Activated CD4-positive, alpha-beta T cell treated with anti-CD3 and anti-CD28 coated beads, Interleukin-2, amount 10 ng/mL, durations not matched to agents 24 days and 14 days (primary cell): ENCODE measurements at places on chromosomes 3 and 15.

GRCh38 chr3:158794936-158795518 is 6.8 kb upstream of the MFSD1 start:
- DNase-seq = no peak

DNA sequence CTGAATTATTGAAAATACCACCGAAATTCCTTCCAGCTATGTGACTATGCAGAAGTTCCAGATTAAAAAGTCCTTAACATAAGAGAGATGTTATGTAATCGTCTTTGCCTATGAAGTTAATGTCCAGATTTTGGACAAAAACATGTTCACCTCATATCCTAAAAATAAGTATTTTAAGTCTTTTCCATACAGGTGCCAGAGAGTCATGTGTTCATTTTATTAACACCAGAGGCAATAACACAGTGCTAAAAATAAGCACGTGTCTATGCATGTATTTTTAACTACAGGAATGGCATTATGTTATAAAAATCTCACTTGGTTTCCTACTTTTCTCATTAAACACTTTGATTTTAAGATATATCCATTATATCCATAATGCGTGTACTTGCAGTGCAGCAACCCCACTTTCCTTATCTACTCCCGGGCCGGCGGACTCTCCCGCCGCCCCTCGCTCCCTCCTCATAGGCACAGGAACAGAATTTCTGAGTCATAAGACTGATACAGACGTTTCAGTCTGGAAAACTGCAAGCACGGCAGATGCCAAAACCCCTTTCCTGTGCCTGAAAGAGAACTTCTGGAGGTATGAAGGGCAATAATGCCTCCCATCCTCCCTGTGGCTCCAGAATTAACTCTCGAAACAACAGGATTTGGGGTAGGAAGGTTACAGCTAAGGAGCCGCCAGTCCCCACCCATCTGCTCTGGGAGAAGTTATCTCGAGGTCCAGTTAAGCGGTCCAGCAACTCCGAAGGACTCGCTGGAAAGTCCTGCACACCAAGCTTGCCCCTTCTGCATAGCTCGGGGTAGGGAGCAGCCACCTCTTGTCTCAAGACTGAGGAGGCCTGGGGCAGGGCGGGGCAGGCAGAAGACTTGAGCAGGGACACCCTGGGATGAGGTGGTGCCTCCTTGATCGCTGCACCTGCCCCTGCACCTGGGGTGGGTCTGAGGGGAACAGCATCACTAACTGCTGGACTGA is 22.3 kb upstream of the PSTPIP1 start:
- DNase-seq = no peak

DNA sequence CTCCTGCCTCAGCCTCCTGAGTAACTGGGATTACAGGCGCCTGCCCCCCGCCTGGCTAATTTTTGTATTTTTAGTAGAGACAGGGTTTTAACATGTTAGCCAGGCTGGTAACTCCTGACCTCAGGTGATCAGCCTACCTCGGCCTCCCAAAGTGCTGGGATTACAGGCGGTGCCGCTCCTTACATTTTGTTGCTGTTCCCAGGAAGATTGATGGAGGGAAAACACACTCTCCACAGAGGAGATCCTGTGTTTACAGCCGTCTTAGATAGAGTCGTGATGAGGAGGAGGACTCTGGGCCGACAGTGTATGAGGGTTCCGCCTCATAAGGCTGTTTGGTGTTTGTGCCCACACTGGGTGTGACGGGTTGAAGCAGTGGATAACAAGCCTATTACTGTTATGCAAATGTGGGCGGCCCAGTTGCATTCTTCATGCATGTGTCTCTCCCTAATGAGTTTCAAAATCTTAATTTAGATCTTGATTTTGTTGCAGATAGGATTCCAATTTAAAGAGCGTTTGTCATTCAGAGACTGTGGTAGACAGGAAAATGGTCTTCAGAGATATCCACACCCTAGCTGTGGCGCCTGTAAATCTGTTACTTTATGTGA is 60.0 kb downstream of the APBA2 start:
- no peak for DNase-seq

- no peak for DNase-seq
Measured at GRCh38 chr15:73001840-73002239, 50.4 kb upstream of the NEO1 start.

GRCh38 chr15:71456362-71456761 is 341.1 kb downstream of the THSD4 start:
- DNase-seq = no peak

- DNase-seq = no peak
Measured at GRCh38 chr3:195356151-195357086, 85.5 kb upstream of the XXYLT1 start.

- DNase-seq = no peak
Measured at GRCh38 chr3:53016236-53016635, 29.6 kb downstream of the SFMBT1 start.

- no peak for DNase-seq
Measured at GRCh38 chr3:194962056-194962455, 276.4 kb downstream of the FAM43A start.

GRCh38 chr3:32379831-32380500 is 11.7 kb upstream of the CMTM7 start:
- no peak for DNase-seq

DNA sequence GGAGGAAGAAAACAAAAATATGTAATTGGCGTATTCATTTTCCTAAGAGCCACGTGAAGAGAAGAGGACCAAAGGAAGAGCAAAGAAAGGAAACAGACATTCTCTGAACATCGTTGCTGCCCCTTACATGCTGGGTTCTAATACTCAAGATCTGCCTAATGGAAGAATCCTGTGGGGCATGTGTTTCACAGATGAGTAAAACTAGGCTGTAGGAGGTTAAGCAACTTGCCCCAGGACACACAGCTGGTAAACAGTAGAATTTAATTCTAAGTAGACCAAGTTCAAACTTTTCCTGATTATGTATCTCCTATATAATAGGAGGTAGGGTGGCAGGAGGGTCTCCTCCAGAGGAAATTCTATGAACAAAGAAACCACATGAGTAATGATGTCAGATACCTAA is 106.1 kb upstream of the TNFAIP8L3 start:
- DNase-seq = no peak

DNA sequence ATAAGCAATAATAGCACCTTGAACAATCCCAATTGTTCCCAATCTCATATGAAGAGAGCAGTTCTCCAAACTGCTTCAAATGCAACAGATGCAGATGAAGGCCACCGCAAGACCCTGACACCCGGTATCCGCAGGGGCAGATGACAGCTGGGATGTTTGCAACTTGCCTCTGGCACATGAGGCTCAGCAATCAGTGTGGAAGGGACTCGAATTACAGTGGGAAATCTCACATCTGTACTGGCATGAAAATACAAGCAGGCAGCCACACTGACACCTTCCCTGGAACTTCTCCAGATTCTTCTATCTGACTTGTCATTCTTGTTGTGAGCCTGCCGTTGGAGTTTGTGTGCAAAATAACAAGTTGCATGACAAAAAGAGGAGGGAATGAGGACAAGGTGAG is 68.8 kb downstream of the WDR76 start:
- no peak for DNase-seq

- DNase-seq = no peak
Measured at GRCh38 chr15:58352026-58352929, 79.5 kb upstream of the LIPC start.

DNA sequence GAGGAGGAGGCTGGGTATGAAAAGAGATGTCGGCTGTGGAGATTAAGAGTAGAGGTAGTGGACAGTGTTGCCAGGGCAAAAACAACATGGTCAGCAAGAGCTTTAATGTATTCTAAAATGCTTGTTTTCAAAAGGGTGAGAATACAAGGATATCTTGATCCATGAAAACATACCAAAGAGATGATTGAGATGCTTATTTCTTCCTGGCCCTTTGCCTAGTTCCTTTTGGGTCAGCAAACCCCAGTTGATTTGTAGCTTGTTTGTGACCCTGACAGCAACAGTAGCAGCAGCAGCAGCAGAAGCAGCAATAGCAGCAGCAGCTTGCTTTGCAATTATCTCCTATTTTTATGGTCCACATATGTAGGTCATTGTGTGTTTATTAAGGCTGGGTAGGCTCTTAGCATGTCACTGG is 337.3 kb downstream of the LPP start:
- no peak for DNase-seq

DNA sequence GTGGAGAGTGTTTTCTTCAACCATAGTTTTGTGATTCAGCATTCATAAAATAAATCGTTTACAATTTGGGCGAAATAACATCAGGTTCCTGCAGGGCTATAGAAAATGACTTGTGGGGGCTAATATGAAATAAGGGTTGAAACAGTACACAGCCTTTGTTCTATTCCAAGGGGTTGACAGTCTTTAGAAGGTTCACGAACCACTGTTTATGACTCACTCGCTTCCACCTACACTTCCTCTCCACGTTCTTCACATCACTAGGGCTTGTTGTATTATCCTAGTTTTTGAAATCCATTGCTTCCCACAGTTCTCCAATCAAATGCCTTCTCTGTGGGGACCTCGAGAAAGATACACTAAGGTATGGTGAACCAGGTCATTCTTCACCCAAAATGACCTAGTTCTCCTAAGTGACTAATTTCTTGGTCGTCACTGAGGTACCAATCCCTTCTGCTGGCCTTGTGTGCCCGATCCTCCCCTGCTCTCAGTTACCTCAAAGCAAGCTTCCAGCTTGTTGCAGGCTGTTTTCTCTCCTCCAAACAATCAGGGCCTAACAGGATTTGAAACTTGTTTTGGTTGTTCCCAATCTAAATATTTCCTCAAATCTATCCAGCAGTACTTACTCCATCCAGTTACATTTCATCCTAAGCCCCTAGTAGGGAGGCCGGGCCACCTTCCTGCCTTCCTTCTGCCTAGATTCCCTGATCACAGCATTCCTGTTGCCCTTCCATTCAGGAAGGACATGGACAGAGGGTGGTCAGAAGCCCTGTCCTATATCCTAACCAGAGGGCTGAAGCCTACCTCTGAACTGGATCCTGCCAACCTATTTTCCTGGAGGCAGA is 23.1 kb upstream of the TBL1XR1 start:
- no peak for DNase-seq

DNA sequence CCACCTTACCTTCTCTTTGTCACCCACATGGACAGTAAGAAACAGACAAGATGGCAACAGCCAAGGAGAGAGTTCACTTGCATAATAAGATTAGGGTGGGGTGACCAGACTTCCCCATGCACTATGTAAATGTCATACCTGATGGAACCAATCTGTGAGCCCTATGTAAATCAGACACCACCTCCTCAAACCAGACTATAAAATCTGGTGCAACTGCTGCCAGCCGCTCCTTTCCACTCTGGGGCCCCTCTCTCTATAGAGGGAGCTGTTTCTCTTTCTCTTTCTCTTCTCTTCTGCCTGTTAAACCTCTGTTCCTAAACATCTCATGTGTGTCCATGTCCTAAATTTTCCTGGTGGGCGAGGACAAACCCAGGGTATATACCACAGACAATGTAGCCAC is 405.5 kb upstream of the CNTN4 start:
- DNase-seq = no peak

GRCh38 chr3:136516656-136517055 is 235.5 kb downstream of the STAG1 start:
- DNase-seq = no peak

DNA sequence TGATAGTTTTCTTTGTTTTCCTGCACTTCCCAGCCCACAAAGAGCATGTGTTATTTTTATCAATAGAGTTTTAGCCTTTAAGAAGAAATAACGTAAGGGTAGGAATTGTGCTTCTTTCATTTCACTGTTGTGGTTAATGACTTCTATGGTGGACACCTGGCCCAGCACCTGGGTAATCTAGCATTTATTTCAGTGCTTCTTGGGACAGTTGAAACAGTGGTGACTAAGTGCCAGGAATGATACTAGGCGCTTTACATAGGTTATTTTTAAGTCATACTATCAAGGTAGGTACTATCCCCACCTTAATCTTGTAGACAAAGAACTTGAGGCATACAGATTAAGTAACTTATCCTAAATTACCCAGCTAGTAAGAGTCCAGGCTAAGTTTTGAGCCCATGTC is 243.8 kb downstream of the SOX2 start:
- no peak for DNase-seq
